ENCODE measurements at places on chromosomes 2 and 18.

DNA sequence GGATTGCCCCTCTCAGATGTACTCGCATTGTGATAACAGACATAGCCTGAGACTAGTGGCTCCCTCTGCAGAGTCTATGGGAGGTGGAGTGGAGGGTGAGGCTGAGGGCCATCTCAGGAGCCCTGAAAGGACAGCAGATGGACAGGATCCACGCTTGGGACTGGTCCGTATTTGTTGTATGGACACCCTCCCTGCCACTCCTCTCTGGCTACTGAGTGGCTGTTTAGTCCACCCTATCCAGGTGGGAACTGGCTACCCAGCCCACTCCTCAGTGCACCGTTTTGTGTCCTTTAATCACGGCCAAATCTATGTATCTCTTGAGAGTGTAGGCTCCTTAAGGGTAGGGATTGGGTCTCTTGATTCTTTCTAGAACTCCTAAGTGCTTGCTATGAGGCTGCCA is 4.5 kb upstream of the GLI2 start:
- no peak for DNase-seq

DNA sequence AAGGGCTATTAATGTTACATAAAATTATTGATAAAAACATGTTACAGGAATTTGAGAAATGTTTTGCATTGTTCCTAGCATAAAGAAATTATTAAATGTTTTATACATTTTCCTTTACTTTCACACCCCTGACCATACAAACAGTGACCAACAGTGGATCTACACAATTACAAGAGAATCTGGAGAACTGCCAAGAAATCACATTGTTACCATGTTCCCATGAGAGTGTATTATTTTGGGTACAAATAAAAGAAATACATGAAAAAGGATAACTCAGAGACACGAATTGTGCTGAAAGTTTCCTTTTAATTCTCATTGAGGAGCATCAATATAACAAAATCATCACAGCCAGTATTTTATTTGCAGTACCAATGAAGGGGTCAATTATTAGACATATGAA is 150.1 kb downstream of the WDPCP start:
- no peak for DNase-seq

GRCh38 chr2:204613635-204614034 is 68.4 kb downstream of the PARD3B start:
- DNase-seq = no peak

DNA sequence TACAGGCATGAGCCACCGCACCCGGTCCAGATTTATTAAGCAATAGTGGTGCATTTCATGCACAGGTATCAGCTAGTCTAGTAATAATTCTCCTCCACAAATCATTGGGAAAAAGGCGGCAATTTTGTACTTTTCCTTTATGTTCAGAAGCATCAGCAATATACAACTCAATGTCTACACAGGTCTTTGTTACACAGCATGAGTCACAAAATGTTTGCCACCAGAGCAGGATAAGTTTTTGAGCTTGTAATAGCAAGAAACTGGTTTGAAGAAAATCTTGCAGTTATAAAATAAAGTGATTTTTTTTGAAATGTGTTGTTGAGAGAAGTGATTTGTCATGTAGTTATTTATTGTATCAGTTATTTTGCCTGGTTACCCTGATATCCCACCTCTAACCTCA is 4.8 kb upstream of the ITPRIPL1 start:
- no peak for DNase-seq

DNA sequence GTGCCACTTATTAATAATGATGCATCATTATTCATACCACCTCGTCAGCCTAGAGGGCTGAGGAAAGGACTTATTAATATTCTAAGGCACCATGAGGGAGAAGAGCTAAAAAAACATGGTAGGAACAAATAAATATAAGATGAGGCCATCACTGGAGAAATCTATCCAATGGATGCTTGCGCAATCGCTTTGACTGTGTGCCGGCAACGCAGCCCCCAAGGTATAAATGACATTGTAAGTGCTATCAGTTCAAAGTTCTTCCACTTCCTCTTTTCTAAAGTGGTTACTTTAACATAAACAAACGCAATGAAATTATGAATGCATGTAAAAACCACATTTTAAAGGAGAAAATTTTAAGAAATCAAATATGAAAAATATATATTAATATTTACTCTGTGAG is 164.6 kb downstream of the EIPR1 start:
- no peak for DNase-seq

DNA sequence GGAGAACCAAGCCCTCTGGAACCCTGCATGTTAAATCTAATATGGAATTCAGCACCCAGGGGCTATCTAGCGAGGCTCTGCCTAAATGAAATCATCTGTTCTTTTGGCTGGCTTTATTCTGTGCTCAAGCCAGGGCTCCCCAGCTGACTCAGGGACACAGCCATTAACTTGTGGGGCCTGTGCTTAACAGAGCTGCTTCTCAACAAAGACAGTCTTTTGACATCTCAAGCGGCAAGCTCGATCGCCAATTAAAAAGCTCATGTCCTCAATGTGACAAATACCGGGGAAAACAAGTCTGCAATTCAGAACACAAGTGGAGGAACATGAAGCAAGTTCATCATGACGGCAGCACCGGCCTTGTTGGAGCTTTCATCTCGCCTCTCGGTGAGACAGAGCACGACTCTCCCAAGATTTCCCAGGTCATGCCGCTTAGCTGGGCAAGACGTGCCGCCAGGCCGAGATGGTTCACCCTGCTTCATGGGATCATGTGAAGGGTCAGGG is 64.9 kb downstream of the KLHL29 start:
- no peak for DNase-seq

- no peak for DNase-seq
These were observed 32.7 kb upstream of the ABCA12 start for GRCh38 chr2:215171151-215171550.

- no peak for DNase-seq
These were observed 850.7 kb downstream of the NRXN1 start for GRCh38 chr2:50181212-50181611.

All from NT2/D1 (cell line).